ENCODE measurements at places on chromosomes 12 and 14.

DNA sequence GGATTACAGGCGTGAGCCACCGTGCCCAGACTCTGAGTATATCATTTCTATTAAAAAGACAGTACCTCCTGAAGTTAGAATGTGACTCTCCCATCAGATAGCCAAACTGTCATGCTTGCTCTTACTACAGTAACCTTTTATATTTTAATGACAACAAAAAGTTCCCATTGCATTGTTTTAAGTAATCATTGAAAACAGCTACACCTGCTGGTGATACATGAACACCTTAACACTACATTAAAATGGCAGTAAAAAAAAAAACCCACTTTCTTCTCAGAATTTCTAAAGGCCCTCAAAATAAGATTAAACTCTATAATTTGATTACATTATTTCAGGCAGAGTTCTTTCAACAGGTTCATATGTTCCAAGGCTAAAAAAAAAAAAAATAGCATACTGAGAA lies 76.7 kb downstream of the SH2B3 start:
- no peak for DNase-seq

GRCh38 chr12:108629824-108630476 lies 3.7 kb downstream of the SELPLG start:
- peak; percentile 44 for DNase-seq

DNA sequence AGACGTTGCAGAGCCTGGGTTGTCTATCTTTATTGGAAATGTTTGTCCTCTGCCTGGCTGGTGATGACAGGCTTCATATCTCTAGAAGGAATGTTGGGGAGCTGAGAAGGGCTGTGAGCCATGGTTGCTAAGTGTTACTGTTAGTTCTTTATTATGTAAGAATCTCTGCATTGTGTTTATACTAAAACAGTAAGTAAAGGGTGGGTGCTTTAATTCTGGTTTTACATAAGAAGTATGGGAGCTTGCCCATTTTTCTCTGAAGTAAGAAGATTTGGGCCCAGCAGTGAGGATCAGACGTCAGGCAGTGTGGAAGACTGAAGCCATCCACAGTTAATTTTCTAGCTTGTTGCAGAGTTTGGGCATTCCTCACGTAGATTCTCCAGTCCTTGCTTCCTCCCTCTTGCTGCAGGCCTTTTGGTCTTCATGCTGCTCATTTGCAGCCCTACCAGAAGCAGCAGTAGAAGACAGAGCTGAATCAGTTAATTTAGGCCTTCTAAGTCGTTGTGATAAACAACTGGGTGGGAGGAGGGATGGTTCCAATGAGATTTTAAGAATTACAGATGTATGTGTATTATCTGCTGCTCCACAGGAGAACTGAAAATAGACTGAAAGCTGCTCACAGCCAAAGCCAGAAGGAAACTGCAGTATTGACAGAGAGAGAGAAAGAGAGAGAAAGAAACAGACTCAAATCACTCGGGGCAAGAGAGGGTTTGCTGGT lies 21.4 kb downstream of the WNT5B start:
- no peak for DNase-seq

DNA sequence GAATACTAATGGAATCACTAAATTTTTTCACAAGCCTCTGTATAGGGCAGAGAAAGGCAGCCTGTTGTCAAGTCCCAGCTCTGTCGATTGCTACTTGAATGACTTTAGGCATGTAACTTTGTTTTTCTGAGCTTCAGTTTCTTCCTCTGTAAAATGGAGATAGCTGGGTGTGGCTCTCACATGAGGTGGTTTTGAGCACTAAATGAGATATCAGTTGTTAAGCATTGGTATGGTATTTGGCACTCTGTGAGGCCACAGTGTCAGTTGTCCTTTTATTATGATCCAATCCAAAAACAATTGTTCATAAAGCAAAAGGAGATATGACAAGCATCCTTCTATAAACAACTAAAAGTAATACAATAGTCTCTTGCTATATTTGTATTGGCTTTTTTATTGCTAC lies 120.6 kb downstream of the DUSP6 start:
- DNase-seq = no peak

DNA sequence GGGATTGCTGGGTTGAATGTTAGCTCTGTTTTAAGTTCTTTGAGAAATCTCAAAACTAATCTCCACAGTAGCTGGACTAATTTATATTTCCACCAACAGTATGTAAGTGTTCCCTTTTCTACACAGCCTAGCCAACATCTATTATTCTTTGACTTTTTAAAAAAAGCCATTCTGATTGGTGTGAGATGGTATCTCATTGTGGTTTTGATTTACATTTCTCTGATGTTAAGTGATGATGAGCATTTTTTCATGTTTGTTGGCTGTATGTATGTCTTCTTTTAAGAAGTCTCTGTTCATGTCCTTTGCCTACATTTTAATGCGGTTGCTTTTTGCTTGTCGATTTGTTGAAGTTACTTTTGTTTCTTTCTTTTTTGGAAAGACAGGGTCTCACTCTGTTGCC lies 301.1 kb upstream of the OR4E1 start:
- DNase-seq = no peak

GRCh38 chr14:103879570-103880347 lies 32.4 kb upstream of the PPP1R13B start:
- no peak for DNase-seq

GRCh38 chr12:115687094-115687493 lies 590.4 kb downstream of the MED13L start:
- no peak for DNase-seq

- DNase-seq = no peak
Measured at GRCh38 chr12:85979641-85980040, 105.5 kb downstream of the NTS start.

GRCh38 chr14:59343585-59343984 lies 121.6 kb downstream of the GPR135 start:
- no peak for DNase-seq

- no peak for DNase-seq
Measured at GRCh38 chr14:95814363-95815225, 62.0 kb upstream of the TUNAR start.
